ENCODE measurements at places on chromosomes 1 and 21. TPM values are rescaled to one million over a fixed set of nuclear protein-coding genes. Genes with fewer than 3 reads are reported as not detected.

DNA sequence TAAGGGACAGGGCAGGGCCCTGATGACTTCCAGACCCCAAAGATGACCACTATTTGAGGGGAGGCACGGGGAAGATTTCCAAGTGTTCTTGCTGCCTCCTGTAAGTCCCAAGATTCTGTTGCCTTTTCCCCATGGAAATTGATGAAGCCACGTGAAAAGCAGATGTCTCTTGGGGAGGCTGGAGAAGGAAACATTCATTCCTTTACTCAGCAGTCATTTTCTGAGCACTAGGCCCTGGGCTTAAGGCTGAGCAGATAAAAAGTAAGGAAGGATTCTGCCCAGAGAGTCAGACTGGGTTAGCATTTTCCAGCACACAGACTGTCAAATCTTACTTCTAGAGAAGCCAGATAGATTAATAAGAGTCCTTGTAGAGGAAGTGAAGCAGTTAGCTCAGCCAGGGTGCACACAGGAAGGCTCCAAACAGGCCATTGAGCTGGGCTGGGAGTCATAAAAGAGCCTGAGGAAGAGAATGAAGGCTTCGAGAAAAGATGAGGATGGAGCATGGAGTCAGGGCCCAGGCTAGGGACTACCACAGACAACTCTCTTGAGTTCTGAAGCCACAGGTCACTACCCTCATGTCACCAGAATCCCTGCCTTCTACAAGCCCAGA lies 10.1 kb downstream of the EXTL1 start:
- DNase-seq = no peak
- H3K4me1 ChIP-seq = peaks cover 15% of the 10 kb centered on the region
- no peaks in the 10 kb centered on the region for H3K36me3 ChIP-seq
- H3K27me3 ChIP-seq = peaks cover 14% of the 10 kb centered on the region
- H3K4me3 ChIP-seq = no peak overlapping the region
- no peak overlapping the region for H3K27ac ChIP-seq

DNA sequence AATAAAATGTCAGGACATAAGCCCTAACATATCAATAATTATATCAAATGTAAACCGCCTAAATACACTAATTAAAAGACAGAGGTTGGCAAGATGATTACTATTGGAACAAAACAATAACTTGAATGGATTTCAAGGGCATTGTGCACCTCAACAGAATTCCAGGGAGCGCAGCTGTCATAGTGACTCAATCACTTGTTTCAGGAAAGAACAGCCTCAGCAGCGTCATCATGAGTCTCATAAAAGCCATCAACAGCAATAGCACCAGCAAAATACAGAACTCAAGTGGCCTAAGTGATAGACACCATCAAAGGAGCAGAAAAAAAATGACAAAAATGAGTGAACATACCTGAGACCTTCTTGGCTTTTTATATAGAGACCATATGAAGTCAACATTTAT lies 632.7 kb upstream of the NR5A2 start:
- no peaks in the 10 kb centered on the region for H3K27me3 ChIP-seq
- no peak for DNase-seq
- H3K4me1 ChIP-seq = no peaks in the 10 kb centered on the region
- no peak overlapping the region for H3K4me3 ChIP-seq
- no peak overlapping the region for H3K27ac ChIP-seq

GRCh38 chr1:247465796-247466195 lies 7.9 kb upstream of the OR2B11 start:
- DNase-seq = no peak
- H3K4me3 ChIP-seq = no peak overlapping the region
- no peaks in the 10 kb centered on the region for H3K27me3 ChIP-seq
- no peak overlapping the region for H3K27ac ChIP-seq
- no peaks in the 10 kb centered on the region for H3K36me3 ChIP-seq

Gene FMO4
- 5.9 TPM for total RNA-seq

DNA sequence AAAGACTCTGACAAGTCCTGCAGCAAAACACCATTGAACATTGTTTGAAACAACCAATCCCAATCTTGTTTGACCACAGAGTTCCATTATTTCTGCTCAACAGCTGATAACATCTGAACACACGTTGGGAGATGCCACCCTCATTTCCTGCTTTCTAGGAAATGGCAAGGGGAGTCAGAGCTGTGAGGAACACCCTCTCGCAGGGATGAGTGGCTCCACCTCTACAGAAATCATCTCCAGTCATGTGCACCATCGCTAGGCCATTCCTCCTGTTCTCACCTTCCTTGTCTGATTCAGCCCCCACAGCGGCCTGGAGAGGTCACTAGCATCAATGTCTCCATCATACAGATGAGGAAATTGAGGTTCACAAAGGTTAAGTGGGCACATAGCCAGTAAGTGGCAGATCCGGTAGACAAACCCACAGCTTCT lies 22.4 kb upstream of the RUNX3 start:
- no peaks in the 10 kb centered on the region for H3K4me1 ChIP-seq
- no peak overlapping the region for H3K27ac ChIP-seq
- H3K4me3 ChIP-seq = no peak overlapping the region

Gene HSD3B1
- not detected for total RNA-seq

DNA sequence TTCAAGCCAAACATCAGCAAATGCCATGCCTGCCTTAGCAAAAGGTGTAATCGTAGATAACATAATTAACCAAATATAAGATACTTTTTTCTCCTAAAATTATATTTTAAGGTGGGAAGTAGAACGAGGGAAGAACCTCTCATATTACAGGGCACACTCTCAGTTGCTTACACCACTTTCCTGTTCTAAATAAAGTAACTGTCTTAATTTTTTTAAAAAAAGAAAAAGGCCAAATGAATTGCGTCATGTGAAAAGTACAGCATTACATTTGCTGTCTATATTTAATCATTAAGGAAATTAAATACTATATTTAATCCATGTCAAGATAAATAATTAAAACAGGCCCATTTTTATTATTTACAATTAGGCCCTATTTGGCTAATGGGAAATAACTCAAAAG lies 23.7 kb downstream of the JAK1 start:
- H3K27me3 ChIP-seq = no peaks in the 10 kb centered on the region
- H3K36me3 ChIP-seq = no peaks in the 10 kb centered on the region
- H3K4me3 ChIP-seq = no peak overlapping the region
- DNase-seq = no peak
- peaks cover 69% of the 10 kb centered on the region for H3K4me1 ChIP-seq

Gene TTLL7
- 20.3 TPM for total RNA-seq

- H3K27me3 ChIP-seq = no peaks in the 10 kb centered on the region
- no peaks in the 10 kb centered on the region for H3K36me3 ChIP-seq
- H3K4me1 ChIP-seq = no peaks in the 10 kb centered on the region
- no peak for DNase-seq
Observed at GRCh38 chr21:25039461-25040380, 567.6 kb downstream of the MRPL39 start.

Gene PIGR
- total RNA-seq = 813 TPM

Gene SPRR5
- not detected for total RNA-seq
